CD4-positive, alpha-beta T cell treated with Interleukin-2 at 100 ng/mL for 4 hours (primary cell): ENCODE measurements at places on chromosomes 3 and 15.

- no peak for DNase-seq
Observed at GRCh38 chr15:80179935-80180334, 27.1 kb downstream of the FAH start.

- no peak for DNase-seq
Observed at GRCh38 chr3:54681706-54682105, 246.2 kb downstream of the LRTM1 start.

DNA sequence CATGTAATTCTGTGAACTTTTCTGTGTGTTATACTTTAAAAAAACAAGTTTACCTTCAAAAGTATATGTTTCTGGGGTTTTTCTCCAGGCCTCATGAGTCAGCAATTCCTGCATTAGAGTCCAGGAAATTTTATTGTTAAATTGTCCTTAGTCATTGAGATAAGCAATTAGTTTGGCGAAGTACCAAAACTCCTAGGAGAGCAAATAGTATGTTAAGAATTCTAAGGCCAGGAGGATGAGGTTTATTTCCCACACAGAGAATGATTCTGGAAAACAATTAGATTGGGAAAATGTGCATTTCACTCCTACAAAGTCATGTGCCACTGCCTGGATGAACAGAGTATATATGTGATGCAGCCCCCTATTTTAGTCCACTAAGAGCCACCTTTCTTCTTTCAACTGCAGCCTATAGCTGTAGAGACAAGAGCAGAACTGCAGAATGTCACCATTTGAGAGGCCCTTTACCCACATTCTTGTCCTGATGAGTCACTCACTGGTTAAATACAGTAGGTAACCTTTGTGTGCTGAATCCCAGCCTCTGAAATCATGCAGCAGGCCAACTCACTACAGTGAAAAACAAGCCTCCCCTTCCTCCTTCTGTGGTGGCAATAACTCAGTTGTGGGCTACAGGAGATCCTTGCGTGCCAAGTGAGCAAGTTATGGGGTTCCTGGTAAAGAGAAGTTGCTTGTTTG lies 452.8 kb upstream of the THBS1 start:
- DNase-seq: no peak

- no peak for DNase-seq
Observed at GRCh38 chr15:95712785-95713184, 617.7 kb upstream of the NR2F2 start.

GRCh38 chr3:52358362-52358940 lies 42.3 kb downstream of the DNAH1 start:
- no peak for DNase-seq

- DNase-seq: no peak
Observed at GRCh38 chr3:132311316-132311715, 5.9 kb upstream of the ACP3 start.

- DNase-seq: peak; percentile 13
Observed at GRCh38 chr15:100341239-100341749, 481 bp downstream of the ADAMTS17 start.

GRCh38 chr15:65329984-65330735 lies 25.7 kb downstream of the RNU5B-1 start:
- no peak for DNase-seq

GRCh38 chr15:58148633-58149445 lies 10.7 kb downstream of the AQP9 start:
- no peak for DNase-seq

DNA sequence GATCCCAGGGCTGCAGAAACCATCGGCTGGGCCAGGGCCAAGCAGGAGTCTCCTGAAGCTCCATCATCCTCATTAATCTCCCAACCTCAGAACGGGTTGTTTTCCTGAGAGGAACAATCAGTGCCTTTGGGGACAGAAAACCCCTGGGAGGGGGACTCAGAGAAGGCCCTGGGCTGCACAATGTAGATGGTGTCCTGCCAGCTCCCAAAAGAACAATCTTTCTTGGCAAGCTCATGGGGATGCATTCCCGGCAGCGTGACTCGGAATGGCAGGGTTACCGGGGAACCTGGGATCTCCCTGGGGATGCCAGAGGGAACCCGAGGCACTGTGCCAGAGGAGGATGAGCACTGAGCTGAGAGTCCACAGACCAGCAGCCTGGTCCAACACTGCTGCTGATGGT lies 72.1 kb upstream of the ATP2B2 start:
- DNase-seq: no peak

DNA sequence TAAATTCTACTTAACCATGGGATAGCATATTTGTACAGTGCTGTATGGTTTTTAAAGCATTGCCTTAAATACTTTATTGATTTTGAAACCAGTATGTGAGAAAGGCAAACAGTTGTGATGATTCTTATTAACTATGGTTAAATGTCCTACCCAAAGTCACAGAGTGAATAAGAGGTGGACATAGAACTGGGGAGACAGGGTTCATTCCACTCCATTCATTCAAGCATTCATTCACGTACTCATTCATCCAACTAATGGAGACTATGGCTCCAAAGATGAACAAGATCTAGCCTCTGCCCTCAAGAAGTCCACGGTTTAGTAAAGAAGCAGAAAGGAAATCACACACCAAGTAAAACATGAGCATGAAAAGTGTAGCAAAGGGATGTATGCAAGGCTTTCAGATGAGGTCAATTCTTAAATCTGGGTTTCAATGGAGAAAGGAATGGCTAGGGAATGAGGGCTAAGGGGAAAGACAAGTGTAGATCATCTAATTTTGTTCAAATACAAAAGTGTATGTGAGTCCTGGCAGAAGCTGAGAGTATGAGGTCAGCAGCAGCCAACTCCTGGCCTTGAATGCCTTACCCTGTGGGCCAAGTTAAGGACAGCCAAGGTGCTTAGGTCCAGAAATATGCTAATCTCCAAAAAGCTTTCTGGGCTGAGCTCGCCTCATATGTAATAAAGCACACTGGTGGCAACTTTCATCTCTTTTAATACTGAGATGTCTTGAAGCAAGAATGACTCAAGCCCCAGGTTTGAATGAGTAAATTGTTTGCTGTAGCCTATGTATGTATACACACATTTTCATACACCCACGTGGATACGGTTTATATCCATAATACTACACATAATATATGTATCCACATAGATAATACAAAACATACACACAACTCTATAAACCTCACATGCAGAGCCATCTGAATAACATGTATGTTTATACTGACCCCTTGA lies 4.3 kb downstream of the TNIK start:
- peak; percentile 12 for DNase-seq

DNA sequence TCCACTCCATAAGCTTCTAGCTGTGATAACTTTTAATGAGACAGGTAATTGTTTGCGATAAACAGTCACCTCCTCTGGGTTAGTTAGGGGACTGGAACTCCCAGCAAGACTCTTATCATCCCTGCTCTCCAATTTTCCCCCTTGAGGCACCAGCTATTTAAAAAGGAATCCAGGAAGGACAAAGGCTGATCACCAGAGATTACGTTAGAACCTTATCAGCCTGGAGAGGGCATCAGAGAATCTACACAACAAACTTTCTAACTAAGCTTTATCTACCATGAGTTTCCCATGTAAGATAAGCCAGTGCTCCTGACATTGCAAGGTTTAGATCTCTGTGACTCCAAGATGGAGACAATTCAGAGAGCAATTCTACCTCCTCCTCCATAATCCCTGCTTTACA lies 31.3 kb downstream of the GPR176 start:
- no peak for DNase-seq

GRCh38 chr3:89314454-89315098 lies 207.2 kb downstream of the EPHA3 start:
- no peak for DNase-seq

GRCh38 chr3:32276279-32276841 lies 37.9 kb downstream of the CMTM8 start:
- no peak for DNase-seq

GRCh38 chr3:194244167-194244566 lies 107.0 kb downstream of the CPN2 start:
- DNase-seq: no peak
